Activated CD4-positive, alpha-beta T cell treated with anti-CD3 and anti-CD28 coated beads, Interleukin-2, amount 10 ng/mL, durations not matched to agents 24 days and 14 days (primary cell): ENCODE measurements at places on chromosomes 3 and 15. TPM values are rescaled to one million over a fixed set of nuclear protein-coding genes. Genes with fewer than 3 reads are reported as not detected.

Gene RTP1
- total RNA-seq = not detected in 2 replicates

Gene TRH
- total RNA-seq = not detected in 2 replicates

Gene ADAMTS7
- total RNA-seq = 1.3 TPM in 2 replicates

Gene TRIM59
- total RNA-seq = 31.8 and 35.0 TPM in 2 replicates

Gene TRMT10C
- 58.3 and 59.9 TPM in 2 replicates for total RNA-seq

Gene TAGLN3
- 0.33 and 0.44 TPM in 2 replicates for total RNA-seq

Gene LRRC31
- not detected in 2 replicates for total RNA-seq

DNA sequence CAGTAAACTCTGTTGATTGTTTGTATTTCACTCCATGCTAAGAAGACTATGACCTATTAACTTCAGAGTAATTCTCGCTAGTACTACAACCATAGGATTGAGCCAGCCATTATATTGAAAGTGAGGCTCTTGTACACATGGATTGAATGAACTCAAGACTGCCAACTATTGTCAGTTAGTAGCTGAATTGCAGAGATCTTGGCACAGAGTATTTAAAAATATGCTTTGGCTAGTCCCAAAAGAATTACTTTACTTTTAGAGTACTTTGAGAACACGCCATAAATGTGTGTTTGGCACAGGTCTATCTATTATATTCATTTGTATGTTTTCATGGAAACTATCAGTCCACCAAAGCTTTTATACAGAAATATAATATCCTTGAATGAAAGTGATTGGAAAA lies 226.7 kb upstream of the DCBLD2 start:
- H3K4me1 ChIP-seq = no peaks in the 10 kb centered on the region
- H3K27me3 ChIP-seq = no peaks in the 10 kb centered on the region
- no peak overlapping the region for H3K27ac ChIP-seq
- no peaks in the 10 kb centered on the region for H3K36me3 ChIP-seq

DNA sequence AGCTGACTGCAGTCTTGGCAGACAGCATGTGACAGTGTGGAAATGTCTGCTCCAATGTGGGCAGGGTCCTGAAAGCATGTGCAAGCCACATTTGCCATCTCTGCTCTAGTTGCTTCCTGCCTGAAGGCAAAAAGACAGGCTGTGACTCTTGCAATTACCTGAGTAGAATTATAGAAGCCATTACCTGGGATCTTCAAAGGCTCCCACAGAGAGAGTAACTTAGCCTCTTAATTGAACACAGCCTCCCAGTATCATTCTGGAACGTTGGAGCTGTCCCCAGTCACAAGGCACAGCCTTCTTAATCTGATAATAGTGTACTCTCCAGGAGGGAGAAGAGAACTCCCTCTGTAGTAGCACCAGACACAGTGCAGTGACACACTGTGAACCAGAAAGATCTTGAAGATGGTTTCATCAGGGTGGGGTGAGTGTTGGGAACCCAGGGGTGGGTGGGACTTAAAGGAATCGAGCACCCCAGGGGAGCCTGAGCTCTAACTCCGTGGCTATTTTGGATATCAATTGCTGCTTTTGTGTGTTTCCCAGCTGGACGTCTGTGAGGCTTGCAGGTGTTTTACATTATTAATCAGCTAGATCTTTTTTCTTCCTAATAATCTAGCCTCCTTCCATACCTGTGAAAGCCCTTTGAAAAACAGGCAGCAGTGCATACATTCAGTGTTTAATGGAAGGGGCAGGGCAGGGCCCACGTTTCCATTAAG lies 40.6 kb upstream of the GLCE start:
- no peaks in the 10 kb centered on the region for H3K4me1 ChIP-seq
- H3K4me3 ChIP-seq = no peak overlapping the region
- peaks cover 15% of the 10 kb centered on the region for H3K27me3 ChIP-seq

GRCh38 chr15:25678500-25678855 lies 184.6 kb downstream of the ATP10A start:
- H3K27me3 ChIP-seq = no peaks in the 10 kb centered on the region
- no peak overlapping the region for H3K4me3 ChIP-seq
- no peak for DNase-seq
- no peak overlapping the region for H3K27ac ChIP-seq
- peaks cover 44% of the 10 kb centered on the region for H3K36me3 ChIP-seq

GRCh38 chr15:66566963-66567531 lies 1.2 kb upstream of the LCTL start:
- H3K4me1 ChIP-seq = peaks cover 7% of the 10 kb centered on the region
- peak; percentile 87 for DNase-seq
- peak overlapping the region; percentile 56 for H3K27ac ChIP-seq
- no peaks in the 10 kb centered on the region for H3K36me3 ChIP-seq

DNA sequence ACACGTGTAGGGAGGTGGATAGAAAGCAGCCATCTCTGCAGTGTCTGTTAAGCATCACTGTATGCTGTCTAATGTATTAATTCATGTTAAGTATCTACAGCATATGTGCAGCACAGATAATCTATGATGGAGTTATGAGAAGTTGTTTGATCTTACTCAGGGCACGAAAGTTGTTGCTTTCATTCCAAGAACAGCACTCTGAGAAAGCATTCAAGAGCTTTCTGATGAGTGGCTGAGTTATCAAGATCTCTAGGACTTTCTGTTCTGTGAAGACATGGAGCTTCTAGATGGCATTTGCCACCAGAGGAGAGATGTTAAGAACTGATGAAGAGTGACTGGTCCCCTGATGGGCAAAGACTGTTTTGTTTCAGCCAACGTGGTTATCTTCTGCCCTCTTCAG lies 22.6 kb upstream of the TPRG1 start:
- no peak overlapping the region for H3K27ac ChIP-seq
- no peak overlapping the region for H3K4me3 ChIP-seq
- H3K4me1 ChIP-seq = peaks cover 21% of the 10 kb centered on the region
- H3K27me3 ChIP-seq = peaks cover 11% of the 10 kb centered on the region
- DNase-seq = no peak
- H3K36me3 ChIP-seq = no peaks in the 10 kb centered on the region

GRCh38 chr3:48502728-48503168 lies 1.2 kb downstream of the SHISA5 start:
- H3K36me3 ChIP-seq = peaks cover 23% of the 10 kb centered on the region
- H3K27ac ChIP-seq = peak overlapping the region; percentile 84
